Activated CD4-positive, alpha-beta T cell treated with anti-CD3 and anti-CD28 coated beads, Interleukin-2, amount 10 ng/mL, durations not matched to agents 7 days and 5 days (primary cell): ENCODE measurements at places on chromosomes 16 and 17.

DNA sequence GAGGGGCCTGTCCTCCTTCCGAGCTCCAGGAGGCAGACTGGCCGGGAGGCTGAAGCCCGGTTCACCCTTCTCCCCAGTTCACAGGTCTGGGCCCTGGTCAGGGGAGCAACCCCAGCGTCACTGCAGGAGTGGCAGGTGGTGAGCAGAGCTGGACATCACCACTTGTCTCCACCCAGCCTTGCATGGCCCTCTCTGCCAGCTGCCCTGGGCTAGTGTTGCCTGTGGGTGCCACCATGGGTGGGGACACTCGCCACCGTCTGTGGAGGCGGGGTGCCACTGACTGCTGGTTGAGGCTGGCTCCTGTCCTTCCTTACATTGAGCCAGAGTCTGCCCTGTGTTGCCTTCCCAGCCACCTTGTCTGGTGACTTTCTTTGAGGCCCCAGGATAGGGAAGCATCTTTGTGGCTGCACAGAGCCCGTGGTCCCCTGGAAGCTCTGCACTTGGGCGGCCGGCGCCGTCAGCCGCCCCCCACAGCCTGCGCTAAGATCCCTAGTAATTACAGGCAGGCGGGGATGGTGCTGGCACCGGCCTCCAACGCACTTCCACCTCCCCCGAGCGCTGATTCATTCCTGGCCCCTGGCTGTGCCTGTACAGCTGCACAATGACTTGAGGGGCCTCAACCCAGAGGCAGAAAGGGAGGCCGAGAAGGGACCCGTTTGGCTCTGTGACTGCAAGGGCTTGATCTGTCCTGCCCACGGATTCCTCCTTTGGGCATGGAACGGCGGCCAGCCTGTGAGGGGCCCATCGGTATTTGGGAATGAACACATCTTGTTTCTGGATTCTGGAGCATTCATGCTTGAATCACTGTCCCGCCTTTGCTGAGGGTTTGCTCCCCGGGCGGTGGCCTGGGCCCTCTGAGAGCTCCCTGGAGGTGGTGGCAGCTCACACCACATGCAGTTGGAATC, 5.2 kb downstream of the BAIAP2 start:
- DNase-seq, result no peak

DNA sequence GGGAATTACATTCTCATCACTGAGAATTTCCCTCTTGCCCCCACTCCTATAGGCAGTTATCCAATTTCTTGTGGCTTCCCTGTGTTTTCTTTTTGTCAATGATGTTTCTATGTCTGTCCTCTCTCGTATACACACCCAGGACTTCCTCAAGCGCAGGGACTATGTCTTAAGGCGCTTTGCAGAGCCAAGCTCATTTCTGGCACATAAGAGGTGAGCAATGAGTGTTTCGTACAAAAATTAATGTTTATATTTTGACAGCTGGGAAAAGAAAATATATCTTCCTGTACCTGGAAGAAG, 947 bp downstream of the DDX42 start:
- peak; percentile 15 for DNase-seq

- no peak for DNase-seq
These were observed 5.2 kb downstream of the CAMTA2 start for GRCh38 chr17:4982305-4982704.

DNA sequence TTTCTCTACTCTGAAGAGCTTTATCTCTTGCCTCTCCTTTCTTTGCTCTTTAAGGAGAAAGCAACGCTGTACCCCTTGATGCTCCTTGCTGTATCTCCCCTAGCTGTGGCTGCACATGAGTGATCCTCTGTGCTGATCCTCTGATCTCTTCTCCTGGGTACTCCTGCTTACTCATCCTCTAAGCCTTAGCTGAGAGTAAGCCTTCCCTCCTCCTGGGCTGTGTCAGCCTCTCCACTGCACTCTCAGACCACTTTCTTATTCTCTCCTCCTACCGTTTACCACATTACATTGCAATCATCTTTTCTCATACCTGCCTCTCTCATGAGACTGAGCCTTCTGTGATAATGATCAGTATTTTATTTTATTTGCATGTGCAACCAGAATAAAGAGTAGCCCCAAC, 25.1 kb downstream of the SOX9 start:
- no peak for DNase-seq

- DNase-seq, result peak; percentile 20
These were observed 834 bp upstream of the TXNDC11 start for GRCh38 chr16:11743308-11744074.

GRCh38 chr17:38702166-38702915, 2.7 kb upstream of the MLLT6 start:
- DNase-seq, result peak; percentile 84

GRCh38 chr17:34243364-34244320, 11.4 kb upstream of the CCL2 start:
- DNase-seq, result no peak

- DNase-seq, result peak; percentile 78
These were observed 90.8 kb upstream of the TOB1 start for GRCh38 chr17:50956750-50957523.

DNA sequence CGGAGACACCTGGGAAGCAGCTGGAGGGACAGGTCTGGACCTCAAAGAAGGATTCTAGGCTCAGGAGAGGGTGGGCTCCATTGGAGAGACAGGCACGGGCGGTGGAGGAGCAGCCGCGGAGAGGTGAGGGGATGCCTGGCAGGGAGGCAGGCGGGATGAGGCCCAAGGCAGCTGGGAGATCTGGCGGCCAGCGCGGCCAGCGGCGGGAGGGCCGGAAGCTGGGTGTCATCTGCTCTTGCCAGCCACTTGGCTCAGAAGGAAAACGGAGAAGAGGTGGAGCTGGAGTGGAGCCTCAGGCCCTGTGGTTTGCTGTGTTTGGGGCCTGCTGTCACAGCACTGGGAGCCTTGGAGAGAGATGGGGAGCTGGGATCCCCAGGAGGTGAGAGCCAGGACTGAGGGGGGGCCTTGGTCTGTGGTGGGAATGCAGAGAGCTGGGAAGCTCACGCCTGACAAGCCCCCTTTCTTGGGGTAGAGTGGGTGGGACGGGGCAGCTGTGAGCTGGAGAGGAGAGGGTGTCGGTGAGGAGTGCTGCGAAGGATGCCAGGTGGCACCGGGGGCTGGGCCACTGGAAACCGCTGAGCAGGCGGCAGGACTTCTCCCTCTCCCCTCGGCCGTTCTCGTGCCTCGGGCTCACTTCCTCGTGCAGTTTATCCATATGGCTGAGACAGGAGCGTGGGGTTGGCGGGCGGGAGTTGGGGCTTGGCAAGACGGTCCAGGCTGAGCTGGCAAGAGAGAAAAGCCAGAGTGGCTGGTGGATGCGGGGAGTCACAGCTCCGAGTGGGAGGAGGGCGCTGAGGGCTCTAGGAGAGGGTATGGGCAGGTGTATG, 8.0 kb downstream of the TBC1D24 start:
- no peak for DNase-seq

- DNase-seq, result no peak
These were observed 18.8 kb upstream of the ASGR2 start for GRCh38 chr17:7133424-7133823.
